Breast epithelium (tissue), 4 donors: ENCODE measurements at places on chromosomes 3 and 15. TPM values are rescaled to one million over a fixed set of nuclear protein-coding genes. Genes with fewer than 3 reads are reported as not detected.

ZMYND10 gene
- 1.9 TPM for total RNA-seq

KNG1 gene
- total RNA-seq = 0.48 TPM

TMEM202 gene
- not detected for total RNA-seq

SHC4 gene
- 4.0 TPM for total RNA-seq

ZDHHC23 gene
- total RNA-seq = 3.5 TPM
